Fibroblast of villous mesenchyme (primary cell): ENCODE measurements at places on chromosomes 2 and 18. TPM values are rescaled to one million over a fixed set of nuclear protein-coding genes. Genes with fewer than 3 reads are reported as not detected.

GRCh38 chr2:111975819-111976218 is 77.4 kb downstream of the MERTK start:
- no peak for DNase-seq

- no peak for DNase-seq
Measured at GRCh38 chr2:8490166-8490721, 191.6 kb upstream of the ID2 start.

- no peak for DNase-seq
Measured at GRCh38 chr18:67145586-67146292, 370.8 kb downstream of the DSEL start.

- DNase-seq: peak; percentile 44
Measured at GRCh38 chr18:61893309-61893970, 633 bp upstream of the RNF152 start.

- DNase-seq: no peak
Measured at GRCh38 chr2:230459216-230459615, 43.2 kb downstream of the SP100 start.

GRCh38 chr2:120037995-120038541 is 25.2 kb downstream of the EPB41L5 start:
- DNase-seq: no peak

- DNase-seq: peak; percentile 21
Measured at GRCh38 chr2:164479460-164479859, 141.8 kb downstream of the GRB14 start.

DNA sequence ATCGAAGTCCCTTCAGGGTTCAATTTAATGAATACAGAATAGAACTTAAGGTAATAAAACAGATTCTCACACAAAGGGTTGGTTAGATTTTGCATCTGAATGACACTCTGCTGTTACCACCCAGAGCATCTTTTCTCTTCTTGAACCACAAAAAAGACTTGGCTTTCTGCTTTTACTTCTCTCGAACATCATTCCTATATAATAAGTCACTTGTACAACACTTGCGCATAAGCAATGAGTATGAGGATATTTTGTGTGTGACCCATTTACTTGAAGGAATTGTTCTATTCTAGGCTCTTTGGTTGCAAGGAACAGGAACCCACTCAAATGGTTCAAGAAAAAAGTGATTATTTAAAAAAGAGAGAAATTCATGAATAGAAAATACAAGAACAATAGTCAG is 126.2 kb downstream of the NUP35 start:
- no peak for DNase-seq

COLEC12 gene
- 3.9 and 7.4 TPM in 2 replicates for total RNA-seq

NYAP2 gene
- total RNA-seq: not detected in 2 replicates

CIB4 gene
- not detected in 2 replicates for total RNA-seq
